ENCODE measurements at places on chromosomes 6 and 20. TPM values are rescaled to one million over a fixed set of nuclear protein-coding genes. Genes with fewer than 3 reads are reported as not detected.

DNA sequence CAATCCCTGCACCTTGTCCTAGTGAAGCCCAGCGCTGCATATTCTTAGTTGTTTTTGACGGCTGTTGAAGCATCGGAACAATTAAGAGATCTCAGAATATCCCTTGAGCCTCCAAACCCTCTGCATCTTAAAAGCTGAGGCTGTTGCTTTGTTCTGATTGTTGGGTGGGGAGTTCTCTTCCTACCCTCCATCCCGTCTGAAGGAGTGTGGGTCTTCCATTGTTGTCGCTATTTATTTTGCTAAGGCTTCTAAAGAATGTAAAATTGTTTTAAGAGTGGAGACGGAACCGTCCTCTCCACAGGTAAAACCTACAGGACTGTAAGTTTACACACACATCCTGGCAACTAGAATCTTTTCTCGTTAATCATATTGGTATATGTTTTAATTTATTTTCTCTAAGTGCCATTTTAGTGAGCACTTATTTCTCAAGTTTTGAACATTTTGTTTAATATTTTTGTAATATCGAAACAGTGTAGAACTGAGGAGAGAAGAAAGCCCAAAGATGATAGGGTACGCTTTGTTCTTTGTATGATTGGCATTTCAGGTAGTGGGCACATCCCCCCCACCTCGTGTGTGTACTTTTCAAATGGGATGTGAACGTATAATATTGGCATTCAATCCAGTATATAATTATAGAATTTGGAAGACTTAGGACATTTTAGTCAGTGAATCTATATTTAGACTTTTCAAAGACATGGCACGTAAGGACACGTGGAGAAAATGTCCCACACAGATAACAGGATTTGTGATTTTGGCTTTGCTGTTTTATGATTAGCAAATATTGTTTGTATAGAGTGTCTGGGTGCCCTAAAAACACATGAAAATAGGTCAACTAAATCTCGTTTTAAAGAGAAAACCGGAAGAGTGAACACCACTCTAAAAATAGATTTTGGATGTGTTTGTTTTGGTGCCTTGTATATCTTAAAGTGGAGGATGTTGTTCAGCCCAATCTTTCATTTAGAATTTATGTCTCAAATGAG is 1.3 kb downstream of the RNF146 start:
- H3K27me3 ChIP-seq = no peaks in the 10 kb centered on the region
- H3K4me3 ChIP-seq = peak overlapping the region; percentile 93
- H3K4me1 ChIP-seq = peaks cover 35% of the 10 kb centered on the region
- no peaks in the 10 kb centered on the region for H3K36me3 ChIP-seq
- DNase-seq = no peak
- peak overlapping the region; percentile 99 for H3K27ac ChIP-seq

GRCh38 chr6:137705160-137706082 is 161.6 kb upstream of the TNFAIP3 start:
- no peak overlapping the region for H3K4me3 ChIP-seq
- no peak for DNase-seq
- H3K27ac ChIP-seq = no peak overlapping the region
- no peaks in the 10 kb centered on the region for H3K36me3 ChIP-seq
- no peaks in the 10 kb centered on the region for H3K27me3 ChIP-seq
- H3K4me1 ChIP-seq = peaks cover 16% of the 10 kb centered on the region

- no peak overlapping the region for H3K27ac ChIP-seq
- H3K4me3 ChIP-seq = no peak overlapping the region
- H3K36me3 ChIP-seq = peaks cover 3% of the 10 kb centered on the region
- no peaks in the 10 kb centered on the region for H3K27me3 ChIP-seq
- no peaks in the 10 kb centered on the region for H3K4me1 ChIP-seq
These were observed 91.3 kb downstream of the AKAP7 start for GRCh38 chr6:131226459-131227157.

DNA sequence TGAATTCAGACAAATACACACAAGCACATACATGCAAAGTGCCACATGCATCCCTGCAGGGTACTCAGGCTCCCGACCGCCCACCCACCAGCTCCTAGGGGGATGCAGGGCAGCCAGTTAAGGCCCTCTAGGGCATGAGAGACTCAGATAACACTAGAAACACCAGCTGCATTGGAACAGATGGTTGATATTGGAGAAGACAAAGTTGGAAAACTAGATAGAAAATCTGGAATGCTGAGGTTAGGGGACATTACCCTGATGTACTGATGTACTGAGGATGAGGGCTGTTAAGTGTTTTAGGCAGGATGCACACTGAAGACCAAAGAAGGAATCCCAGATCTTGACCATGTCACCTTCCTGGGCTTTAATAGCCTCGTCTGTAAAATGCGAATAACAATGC is 134.6 kb upstream of the ECI2 start:
- no peak overlapping the region for H3K27ac ChIP-seq
- no peak for DNase-seq
- no peak overlapping the region for H3K4me3 ChIP-seq
- no peaks in the 10 kb centered on the region for H3K27me3 ChIP-seq
- peaks cover 2% of the 10 kb centered on the region for H3K4me1 ChIP-seq
- no peaks in the 10 kb centered on the region for H3K36me3 ChIP-seq

DNA sequence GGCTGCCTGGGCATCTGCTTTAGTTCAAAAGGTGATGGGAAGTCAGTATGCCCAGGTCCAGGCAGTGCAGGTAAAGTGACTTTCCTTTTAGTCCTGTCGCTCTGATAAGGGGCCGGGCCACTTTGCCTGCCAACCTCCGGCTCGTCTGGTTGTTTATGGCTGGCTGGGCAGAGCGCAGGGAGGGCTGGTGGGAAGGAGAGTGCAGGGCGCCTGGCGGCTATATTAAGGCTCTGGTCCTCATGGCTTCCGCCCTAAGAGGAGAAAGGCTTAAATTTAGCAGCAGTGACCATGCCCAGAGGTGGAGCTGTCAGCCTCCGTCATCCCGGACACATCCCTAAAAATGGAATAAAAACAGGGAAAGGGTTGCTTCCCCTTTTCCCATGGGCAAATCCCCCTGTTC is 14.6 kb downstream of the GATA5 start:
- no peaks in the 10 kb centered on the region for H3K4me1 ChIP-seq
- peaks cover 66% of the 10 kb centered on the region for H3K27me3 ChIP-seq
- DNase-seq = no peak
- no peak overlapping the region for H3K4me3 ChIP-seq

DNA sequence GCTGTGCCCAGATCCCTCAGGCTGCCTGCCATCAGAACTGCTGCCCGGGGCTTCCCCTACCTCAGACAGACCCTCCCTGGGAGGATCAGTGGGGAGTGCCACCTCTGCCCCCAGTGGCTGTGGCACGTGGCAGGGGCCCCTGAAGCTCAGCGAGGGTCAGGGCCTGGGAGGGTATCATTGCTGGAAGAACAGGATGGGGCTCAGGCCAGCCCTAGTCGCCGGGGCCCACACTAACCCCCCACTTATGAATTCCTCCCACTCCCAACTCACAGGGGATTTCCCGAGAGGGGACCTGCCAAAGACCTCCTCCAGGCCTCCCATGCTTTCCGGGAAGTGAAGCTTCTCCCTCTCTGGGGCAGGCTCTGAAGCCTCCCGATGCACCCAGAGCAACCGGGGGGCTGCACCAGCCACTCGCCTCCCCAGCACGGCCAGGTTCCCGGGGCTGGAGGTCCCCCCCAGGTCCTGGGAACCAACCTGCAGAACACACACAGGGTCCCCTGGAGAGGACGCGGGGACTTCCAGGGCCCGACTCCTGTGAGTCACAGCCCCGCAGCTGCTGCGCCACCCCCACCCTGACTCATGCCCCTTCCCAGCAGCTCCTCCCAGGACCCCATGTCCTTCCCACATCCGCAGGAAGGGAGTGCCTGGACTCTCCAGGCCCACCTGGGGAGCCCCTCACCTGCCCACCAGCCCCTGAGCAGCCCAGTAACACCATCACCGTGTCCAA is 2.5 kb downstream of the TNFRSF6B start:
- H3K4me3 ChIP-seq = peak overlapping the region; percentile 47
- H3K4me1 ChIP-seq = peaks cover 57% of the 10 kb centered on the region
- peak overlapping the region; percentile 86 for H3K27ac ChIP-seq
- peaks cover 10% of the 10 kb centered on the region for H3K36me3 ChIP-seq
- peak; percentile 77 for DNase-seq
- H3K27me3 ChIP-seq = no peaks in the 10 kb centered on the region

- peaks cover 34% of the 10 kb centered on the region for H3K4me1 ChIP-seq
- H3K27me3 ChIP-seq = peaks cover 24% of the 10 kb centered on the region
- no peaks in the 10 kb centered on the region for H3K36me3 ChIP-seq
- H3K4me3 ChIP-seq = no peak overlapping the region
- no peak for DNase-seq
These were observed 141.4 kb upstream of the SULF2 start for GRCh38 chr20:47926731-47927130.

GRCh38 chr20:3237011-3237957 is 1.7 kb downstream of the SLC4A11 start:
- no peak overlapping the region for H3K27ac ChIP-seq
- no peaks in the 10 kb centered on the region for H3K36me3 ChIP-seq
- peaks cover 43% of the 10 kb centered on the region for H3K27me3 ChIP-seq
- H3K4me3 ChIP-seq = peak overlapping the region; percentile 75

GRCh38 chr20:59948828-59949720 is 8.9 kb downstream of the FAM217B start:
- DNase-seq = no peak
- no peak overlapping the region for H3K4me3 ChIP-seq
- peaks cover 18% of the 10 kb centered on the region for H3K4me1 ChIP-seq

GRCh38 chr6:20876036-20876435 is 341.8 kb downstream of the CDKAL1 start:
- no peaks in the 10 kb centered on the region for H3K27me3 ChIP-seq
- no peak for DNase-seq
- no peak overlapping the region for H3K27ac ChIP-seq
- H3K4me1 ChIP-seq = peaks cover 21% of the 10 kb centered on the region

Gene ZNF165
- total RNA-seq = 2.4 TPM

DNA sequence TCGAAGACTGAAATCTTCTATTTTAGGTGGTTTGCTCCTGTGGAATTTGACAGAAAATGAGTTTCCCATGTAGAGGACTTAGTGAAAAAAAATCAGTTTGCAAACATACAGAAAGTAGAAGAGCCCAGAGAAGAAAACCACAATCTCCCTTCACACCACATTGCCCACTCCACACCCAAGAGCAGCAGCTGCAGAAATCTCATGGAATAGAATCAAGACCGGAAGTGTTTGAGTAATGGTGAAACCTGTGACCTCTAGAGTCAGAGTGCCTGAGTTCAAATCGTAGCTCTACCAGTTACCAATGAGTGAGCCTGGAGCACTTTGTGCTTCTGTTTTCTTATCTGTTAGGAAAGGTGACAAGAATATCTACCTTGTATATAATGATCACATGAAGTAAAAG is 4.6 kb downstream of the SIRPG start:
- H3K27me3 ChIP-seq = peaks cover 5% of the 10 kb centered on the region
- no peaks in the 10 kb centered on the region for H3K4me1 ChIP-seq

GRCh38 chr6:25173951-25174474 is 105.2 kb upstream of the CARMIL1 start:
- no peak for DNase-seq
- peak overlapping the region; percentile 57 for H3K27ac ChIP-seq
- H3K27me3 ChIP-seq = no peaks in the 10 kb centered on the region
- no peak overlapping the region for H3K4me3 ChIP-seq
- no peaks in the 10 kb centered on the region for H3K36me3 ChIP-seq

Gene MCCD1
- total RNA-seq = not detected

Gene WFDC12
- 0.98 TPM for total RNA-seq

Gene WASF1
- 5.9 TPM for total RNA-seq

- peaks cover 24% of the 10 kb centered on the region for H3K36me3 ChIP-seq
- H3K4me1 ChIP-seq = peaks cover 8% of the 10 kb centered on the region
- DNase-seq = no peak
- no peaks in the 10 kb centered on the region for H3K27me3 ChIP-seq
- H3K27ac ChIP-seq = no peak overlapping the region
- no peak overlapping the region for H3K4me3 ChIP-seq
These were observed 124.2 kb downstream of the LRRC1 start for GRCh38 chr6:53918854-53919510.

DNA sequence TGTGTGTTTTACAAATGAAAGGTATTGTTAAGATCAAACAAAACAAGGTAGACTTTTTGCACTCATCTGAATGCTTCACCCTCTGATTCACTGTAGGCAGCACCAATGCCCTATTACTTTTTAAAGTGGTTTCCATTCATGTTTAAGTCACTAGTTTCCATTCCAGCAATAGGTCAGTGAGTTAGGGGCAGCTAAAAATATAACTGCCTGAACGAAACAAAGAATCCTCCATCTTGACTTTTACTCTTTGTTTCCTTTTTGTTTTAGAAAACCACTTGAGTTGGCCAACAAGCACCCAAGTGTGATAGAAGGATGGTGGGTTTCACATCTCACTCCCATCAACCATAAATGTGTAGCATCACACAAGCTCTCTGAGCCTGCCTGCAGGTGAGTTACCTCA is 25.5 kb downstream of the CLIC5 start:
- DNase-seq = no peak
- no peaks in the 10 kb centered on the region for H3K27me3 ChIP-seq
- no peak overlapping the region for H3K4me3 ChIP-seq
- no peaks in the 10 kb centered on the region for H3K36me3 ChIP-seq

Gene CDKN1A
- total RNA-seq = 138 TPM

GRCh38 chr20:19026901-19027644 is 185.4 kb upstream of the SLC24A3 start:
- H3K36me3 ChIP-seq = no peaks in the 10 kb centered on the region
- peaks cover 28% of the 10 kb centered on the region for H3K4me1 ChIP-seq
- no peak overlapping the region for H3K4me3 ChIP-seq
- H3K27me3 ChIP-seq = no peaks in the 10 kb centered on the region
- no peak for DNase-seq
- no peak overlapping the region for H3K27ac ChIP-seq

DNA sequence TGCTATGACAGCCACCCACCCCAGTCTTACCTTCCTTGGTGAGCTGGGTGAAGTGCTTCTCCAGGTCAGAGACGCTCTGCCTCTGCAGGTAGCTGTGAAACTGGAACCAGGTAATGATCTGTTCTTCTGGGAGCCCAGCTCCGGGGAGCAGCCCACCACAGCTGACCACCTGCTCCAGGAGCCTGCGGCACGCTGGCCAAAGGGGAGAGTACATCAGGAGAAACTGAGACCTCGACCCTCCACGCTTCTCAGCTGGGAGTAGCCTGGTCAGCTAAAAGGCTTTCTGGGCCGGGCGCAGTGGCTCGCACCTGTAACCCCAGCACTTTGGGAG is 82.8 kb downstream of the PTPN1 start:
- peaks cover 10% of the 10 kb centered on the region for H3K27me3 ChIP-seq
- no peak overlapping the region for H3K4me3 ChIP-seq
- no peak for DNase-seq
- H3K36me3 ChIP-seq = peaks cover 8% of the 10 kb centered on the region
- peaks cover 5% of the 10 kb centered on the region for H3K4me1 ChIP-seq

Gene OVOL2
- 16.9 TPM for total RNA-seq

DNA sequence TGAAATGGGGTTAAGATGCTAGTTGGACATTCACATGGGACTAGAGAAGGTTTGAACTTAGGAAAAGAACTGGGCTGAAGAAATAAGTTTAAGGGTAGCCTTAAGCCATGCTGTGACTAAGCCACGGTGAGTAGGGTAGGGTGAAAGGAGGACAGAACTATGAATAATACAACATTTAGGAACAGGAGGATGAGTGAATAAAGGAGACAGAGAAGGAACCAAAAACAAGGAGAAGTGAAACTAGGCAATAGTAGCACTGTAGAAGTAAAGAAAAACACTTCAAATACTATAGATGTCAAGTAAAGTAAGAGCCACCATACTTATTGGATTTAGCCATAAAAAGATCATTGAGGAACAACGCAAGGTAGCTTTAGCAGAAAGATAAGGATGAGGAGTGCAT is 111.2 kb downstream of the KCNQ5 start:
- no peak overlapping the region for H3K4me3 ChIP-seq
- H3K27me3 ChIP-seq = no peaks in the 10 kb centered on the region

GRCh38 chr6:158060455-158061360 is 79.0 kb downstream of the SYNJ2 start:
- peak overlapping the region; percentile 84 for H3K27ac ChIP-seq
- peaks cover 17% of the 10 kb centered on the region for H3K36me3 ChIP-seq
- H3K27me3 ChIP-seq = no peaks in the 10 kb centered on the region
- H3K4me3 ChIP-seq = peak overlapping the region; percentile 12
- peak; percentile 92 for DNase-seq
- peaks cover 44% of the 10 kb centered on the region for H3K4me1 ChIP-seq

Data from suprapubic skin (tissue), 4 donors.